ENCODE measurements at places on chromosomes 12 and 14.
A peak's percentile ranks its signal among the peaks of the same experiment; 100 is the strongest.

GRCh38 chr12:123058980-123059379 lies 78.5 kb downstream of the ARL6IP4 start:
- no peak for DNase-seq

DNA sequence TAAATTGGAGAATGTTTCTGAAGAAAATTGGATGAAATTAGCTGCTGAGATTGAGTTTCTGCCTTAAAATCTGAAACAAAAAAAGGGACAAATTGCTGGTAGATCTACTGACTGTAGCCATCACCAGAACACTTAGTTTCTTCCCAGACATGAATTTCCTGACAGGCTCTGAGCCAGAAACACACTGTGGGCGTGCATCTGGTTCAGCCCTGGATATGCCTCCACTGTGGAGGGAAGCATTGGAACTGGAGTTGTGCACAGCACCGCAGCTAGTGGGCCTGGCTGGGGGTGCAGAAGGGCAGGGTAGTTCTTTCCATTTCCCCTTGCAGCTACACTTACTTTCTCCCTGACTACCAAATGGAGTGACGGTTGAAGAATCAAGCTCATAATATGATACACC lies 31.2 kb downstream of the CREBL2 start:
- DNase-seq, result no peak

DNA sequence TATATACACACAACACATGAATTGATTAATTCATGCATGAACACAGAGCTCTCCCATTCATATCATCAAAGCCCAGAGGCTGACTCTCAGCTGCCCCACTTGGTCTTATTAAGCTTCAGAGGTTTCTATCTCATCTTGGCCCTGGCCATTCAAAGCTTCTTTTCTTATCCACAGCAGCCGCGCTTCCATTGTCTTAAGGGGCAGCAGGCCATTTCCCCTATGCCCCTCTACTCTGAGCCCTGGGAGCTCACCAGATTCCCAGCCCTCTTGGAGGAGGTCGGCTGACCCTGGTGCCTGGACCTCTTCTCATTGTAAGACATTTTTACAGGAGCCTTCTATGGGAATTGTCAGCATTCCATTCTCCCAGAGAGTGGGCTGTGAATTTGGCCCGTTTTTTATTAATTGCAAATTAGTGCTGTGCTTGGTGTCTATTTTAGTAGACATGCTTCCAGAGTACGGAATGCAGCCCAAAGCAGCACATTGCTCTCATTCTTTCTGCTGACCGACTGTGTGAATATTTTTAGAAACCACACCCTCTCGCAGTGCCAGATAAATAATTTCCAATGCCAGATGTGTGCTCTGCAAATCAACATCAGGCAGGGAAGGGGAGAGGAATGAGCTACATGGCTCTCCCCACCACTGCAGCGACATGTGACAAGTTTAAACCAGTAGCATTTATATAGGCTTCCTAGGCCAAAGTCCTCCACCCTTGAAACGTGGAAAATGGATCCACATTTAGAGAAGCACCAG lies 58.5 kb downstream of the NUAK1 start:
- no peak for DNase-seq

DNA sequence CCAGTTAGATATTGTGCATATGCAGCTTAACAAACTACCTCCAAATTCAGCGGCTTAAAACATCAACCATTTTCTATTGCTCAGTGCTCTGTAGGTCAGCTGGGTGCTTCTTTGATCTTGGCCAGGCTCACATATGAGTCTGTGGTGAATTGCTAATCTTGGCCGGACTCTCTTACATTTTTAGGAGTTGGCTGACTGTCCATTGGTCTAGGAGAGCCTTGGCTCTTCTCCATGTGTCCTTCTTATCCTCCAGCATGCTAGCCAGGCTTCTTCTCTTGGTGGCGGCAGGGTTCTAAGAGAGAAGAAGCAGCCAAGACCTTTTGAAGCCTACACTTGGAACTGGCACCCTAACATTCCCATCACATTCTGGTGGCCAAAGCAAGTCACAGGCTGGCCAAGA lies 174.3 kb upstream of the PWP1 start:
- DNase-seq, result no peak

- DNase-seq, result peak; percentile 71
Measured at GRCh38 chr14:75249251-75249957, 29.2 kb upstream of the FOS start.

DNA sequence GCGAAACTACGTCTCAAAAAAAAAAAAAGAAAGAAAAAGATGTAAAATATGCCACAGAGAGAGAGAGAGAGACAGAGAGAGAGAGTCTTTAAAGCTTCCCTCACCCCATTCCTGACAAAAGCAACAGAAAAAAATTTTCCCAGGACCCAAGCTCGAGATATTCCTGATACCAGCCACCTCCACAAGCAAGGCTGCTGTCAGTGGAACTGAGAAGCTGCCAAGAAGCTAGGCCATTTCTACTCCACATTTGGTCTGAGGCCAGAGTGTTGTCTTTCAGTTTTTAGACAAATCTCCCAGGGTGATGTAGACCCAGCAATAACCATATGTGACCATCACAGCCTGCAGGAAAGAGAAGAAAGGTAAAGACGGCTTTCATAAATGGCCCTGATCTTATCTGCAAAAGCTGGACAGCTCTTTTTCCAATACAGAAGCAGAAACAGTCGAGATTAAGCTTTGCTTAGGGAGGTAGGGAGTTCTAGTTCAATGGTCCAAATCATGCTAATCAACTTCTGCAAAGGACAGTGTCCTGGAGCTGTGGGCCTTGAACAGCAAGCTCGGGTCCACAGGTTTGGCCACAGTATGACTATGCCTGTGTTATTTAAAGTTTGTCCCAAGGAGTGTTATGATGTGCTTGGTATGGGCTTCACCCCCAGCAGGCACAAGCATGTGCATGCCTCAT lies 130.3 kb upstream of the NUDT4 start:
- no peak for DNase-seq

- no peak for DNase-seq
Measured at GRCh38 chr12:111686574-111687105, 787 bp downstream of the ACAD10 start.

DNA sequence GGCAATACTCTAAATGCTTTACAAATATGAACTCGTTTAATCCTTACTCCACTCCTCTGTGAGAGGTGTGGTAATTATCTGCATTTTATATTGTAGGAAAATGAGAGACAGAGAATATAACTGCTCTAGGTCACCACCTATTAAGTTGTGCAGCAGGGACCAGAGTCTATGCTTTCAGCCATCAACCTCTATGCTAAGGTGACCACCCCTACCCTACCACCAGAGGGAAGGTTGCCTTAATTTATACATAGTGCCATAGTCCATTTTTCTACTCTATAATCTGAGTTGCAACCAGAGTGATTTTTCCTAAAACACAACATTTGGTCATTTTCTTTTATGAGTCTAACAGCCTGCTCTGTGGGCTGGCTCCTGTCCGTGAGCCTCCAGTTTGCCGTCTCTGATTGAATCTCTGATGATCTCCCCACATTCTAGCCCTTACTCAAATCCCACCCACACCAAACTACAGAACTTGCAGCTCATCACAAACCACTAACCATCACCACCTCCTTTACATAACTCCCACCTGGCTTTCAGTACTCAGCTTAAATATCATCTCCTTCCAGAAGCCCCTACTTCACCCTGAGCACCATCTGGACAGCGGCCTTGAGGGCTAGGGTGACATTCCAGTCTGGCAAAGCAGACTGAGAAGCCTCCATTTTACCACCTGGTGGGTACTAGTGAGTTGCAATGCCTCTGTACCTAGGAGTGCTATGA lies 126.6 kb downstream of the PPM1H start:
- no peak for DNase-seq

DNA sequence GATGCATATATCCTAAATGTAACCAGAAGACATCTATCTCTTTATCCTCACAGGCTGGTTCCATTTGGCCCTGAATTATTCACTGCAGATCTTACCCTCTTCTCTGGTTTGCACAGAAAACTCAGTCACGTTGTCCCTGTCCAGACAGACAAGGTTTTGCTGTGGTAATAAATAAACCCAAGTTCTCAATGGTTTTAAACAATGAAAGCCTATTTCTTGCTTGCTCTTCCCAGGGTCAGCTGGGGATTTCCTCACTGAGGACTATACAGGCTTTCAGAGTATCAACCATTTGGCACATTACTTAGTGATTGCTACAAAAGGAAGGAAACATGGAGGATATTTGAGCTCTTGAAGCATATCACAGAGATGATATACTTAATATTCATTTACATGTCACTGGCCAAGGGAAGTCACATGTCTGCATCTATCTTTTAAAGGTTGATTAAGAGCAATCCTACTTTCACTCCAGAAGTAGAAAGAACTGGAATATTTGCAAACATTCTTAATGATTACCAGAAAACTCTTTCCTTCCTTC lies 24.4 kb upstream of the E2F7 start:
- no peak for DNase-seq

- no peak for DNase-seq
Measured at GRCh38 chr12:109926016-109926415, 25.9 kb downstream of the TCHP start.
